Activated naive CD4-positive, alpha-beta T cell treated with anti-CD3 and anti-CD28 coated beads for 36 hours (primary cell): ENCODE measurements at places on chromosomes 5 and 9. TPM values are rescaled to one million over a fixed set of nuclear protein-coding genes. Genes with fewer than 3 reads are reported as not detected.

Gene MELK
- total RNA-seq = 53.9 TPM

Gene SREK1IP1
- 16.7 TPM for total RNA-seq

Gene OLFML2A
- not detected for total RNA-seq

Gene IL9
- not detected for total RNA-seq

Gene RAI14
- 5.8 TPM for total RNA-seq

Gene RNF44
- total RNA-seq = 83.3 TPM

Gene PAEP
- not detected for total RNA-seq

Gene TMEM232
- total RNA-seq = 0.86 TPM

Gene PRDM9
- total RNA-seq = not detected

Gene SPOCK1
- total RNA-seq = 0.42 TPM

Gene PCDHGA6
- total RNA-seq = 0.05 TPM

Gene PPP2CA
- 135 TPM for total RNA-seq

Gene NME5
- total RNA-seq = not detected

Gene BNC2
- total RNA-seq = not detected

Gene LSM11
- 8.8 TPM for total RNA-seq

Gene CCDC171
- total RNA-seq = 2.7 TPM

Gene MAPK9
- 34.4 TPM for total RNA-seq

Gene SLC36A3
- total RNA-seq = not detected

Gene NANS
- total RNA-seq = 46.1 TPM

Gene RPL37
- 2,239 TPM for total RNA-seq

Gene ROPN1L
- total RNA-seq = not detected
